Testis (tissue), 5 donors: ENCODE measurements at places on chromosomes 1 and 21.

DNA sequence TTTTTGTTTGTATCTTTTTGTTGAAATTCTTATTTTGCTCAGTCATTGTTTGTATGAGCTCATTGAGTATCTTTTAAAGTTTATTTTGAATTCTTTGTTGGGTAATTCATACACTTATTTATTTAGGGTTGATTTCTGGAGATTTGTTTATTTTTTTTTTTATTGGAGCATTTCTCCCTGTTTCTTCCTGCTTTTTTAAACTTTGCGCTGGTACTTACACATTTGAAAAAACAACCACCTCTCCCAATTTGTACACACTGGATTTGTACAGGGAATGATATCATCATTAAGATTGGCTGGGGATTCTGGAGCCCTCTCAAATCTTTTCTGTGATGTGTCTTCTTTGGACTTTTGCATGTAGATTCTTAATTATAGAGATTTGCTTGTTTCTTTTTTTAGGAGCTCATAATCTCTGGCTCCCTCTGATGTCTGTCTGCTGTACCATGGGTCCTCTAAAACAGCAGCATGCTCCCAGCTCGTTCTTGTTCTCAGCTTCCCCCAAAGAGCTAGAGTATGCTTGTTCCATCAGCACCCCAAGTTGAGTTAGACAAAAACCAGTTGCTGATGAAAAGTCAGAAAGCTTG, 310.7 kb downstream of the DUSP10 start:
- DNase-seq, result no peak

DNA sequence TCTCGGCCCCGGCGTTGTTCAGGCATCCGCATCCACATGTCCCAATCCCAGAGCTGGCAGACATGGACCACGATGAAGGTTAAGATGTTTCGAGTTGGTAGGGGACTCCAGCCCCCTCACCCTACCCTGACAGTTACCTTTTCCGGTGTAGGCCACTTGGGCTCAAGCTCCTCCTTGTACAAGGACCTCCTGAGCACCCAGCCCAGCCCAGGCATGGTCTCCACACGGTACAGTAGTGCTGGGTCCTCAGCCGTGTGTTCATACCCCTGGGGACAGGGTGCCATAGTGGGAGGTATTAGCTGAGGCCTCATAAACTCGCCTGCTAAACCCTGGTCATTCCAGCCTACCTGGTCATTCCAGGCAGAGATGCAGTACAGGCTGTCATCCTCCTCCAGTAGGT, 6.1 kb downstream of the POMGNT1 start:
- no peak for DNase-seq

- DNase-seq, result no peak
These were observed 22.7 kb upstream of the SYT6 start for GRCh38 chr1:114176366-114176765.

GRCh38 chr1:119631433-119632102, 16.5 kb downstream of the ZNF697 start:
- DNase-seq, result peak; percentile 92

DNA sequence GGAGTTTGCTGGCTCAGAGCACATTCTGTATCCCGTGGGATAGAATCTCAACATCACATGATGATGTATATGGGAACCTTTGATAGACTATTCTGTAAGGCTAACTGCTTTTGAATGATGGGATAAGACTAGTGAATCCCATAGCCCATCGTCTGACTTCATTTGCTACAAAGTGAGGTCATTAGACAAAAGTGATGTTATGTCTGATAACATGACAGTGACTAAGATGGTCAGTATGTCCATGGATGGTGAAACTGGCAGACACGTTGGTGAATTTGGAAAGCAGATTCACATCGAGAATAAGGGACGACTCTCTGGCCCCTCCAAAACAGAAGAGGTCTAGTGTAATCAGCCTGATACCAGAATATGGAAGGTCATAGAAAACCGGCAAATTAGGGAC, 108.4 kb downstream of the HHAT start:
- DNase-seq, result no peak

DNA sequence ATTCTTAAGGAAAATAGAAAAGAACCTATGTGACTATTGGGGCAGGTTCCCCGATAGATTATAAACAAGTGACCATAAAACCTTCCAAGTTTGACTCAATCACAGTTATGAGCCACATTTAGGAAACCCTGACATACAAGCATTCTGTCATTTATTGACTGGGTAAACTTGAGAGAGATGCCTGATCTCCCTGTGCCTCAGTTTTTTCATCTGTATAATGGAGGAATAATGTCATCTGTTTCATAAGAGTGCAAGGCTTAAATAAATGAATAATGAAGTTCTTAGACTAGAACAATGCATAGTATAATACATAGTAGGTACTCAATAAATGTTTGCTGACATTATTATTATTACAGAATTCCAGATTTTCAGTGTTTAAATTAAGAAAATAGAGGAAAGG, 18.9 kb upstream of the EEIG2 start:
- DNase-seq, result no peak

GRCh38 chr1:239250353-239251035, 135.9 kb upstream of the CHRM3 start:
- DNase-seq, result no peak

DNA sequence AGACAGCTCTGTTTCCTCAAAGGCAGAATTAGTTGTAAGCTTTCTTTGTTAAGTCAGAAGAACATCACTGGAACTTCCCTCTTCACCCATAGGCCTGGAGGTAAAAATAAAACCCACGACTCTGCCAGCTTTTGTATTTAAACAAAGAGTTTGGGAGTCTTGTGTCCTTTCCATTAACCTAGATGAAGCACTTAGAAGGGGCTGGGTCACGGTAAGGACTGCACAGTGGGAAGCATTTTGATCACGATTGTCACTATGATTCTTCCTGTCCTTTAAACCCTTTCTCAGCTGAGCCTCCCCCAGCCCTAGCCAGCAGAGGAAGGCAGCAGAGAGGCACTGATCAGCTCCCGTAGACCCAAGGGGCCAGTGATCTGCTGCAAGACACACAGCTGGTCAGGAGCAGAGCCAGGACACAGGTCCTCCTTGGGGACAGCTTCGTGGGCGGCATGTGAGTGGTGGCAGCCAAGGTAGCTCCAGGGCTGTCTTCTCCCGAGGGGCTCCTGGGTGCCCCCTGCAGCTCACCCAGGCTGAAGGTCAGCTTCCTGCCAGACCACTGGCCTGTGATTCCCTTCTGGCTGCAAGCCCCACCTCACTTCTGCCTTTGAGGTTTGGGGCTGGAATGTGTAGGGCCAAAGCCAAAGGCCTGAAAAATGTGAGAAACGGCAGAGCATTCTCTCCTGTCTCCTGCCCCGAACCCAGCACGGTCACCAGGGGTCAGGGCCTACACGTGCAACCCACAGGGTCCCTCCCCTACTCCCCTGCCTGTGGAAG, 4.0 kb upstream of the LAPTM5 start:
- DNase-seq, result no peak

GRCh38 chr1:72481420-72481970, 199.2 kb upstream of the NEGR1 start:
- DNase-seq, result no peak

DNA sequence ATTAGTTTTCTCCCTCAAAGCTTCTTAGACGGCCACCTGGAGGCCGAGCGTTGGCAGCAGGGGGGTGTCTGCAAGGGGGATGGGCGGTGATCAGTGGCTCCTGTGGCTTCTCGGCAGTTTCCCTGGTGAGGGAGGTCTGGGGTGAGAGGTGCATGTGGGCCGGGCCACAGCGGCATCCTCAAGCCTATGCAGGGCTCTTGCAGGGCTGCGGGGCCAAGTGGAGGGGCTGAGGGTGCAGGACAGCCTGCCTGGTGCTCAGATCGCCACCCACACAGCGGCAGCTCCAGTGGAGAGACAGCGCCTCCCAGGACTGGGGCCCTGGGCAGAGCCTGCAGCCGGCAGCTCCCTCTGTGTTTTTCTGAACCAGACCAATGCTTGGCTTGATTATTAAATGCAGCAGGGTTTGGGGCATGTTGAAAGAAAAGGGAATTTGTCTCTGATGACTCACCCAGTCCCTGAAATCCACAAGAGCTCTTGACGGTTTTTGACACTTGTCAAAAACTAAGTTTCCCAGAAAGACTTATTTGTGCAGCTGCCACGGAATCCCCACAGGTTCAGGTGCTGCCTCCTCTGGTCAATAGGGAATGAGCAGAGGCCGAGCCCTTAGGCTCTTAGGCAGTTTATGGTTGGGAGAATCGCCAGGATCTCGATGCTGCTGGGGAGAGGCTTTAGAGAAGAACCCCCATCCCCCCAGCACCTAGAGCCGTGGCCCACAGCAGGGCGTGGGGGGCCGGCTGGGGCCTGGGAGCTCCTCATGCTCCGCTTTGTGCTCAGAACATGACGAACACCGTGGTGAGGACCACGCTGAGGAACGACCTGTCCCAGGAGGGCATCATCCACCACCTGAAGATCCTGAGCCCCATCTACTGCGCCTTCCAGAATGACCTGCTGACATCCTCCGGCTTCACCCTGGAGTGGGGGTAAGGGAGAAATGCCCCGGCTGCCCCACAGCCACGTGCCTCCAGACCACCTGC, 54.7 kb downstream of the UMODL1 start:
- no peak for DNase-seq

DNA sequence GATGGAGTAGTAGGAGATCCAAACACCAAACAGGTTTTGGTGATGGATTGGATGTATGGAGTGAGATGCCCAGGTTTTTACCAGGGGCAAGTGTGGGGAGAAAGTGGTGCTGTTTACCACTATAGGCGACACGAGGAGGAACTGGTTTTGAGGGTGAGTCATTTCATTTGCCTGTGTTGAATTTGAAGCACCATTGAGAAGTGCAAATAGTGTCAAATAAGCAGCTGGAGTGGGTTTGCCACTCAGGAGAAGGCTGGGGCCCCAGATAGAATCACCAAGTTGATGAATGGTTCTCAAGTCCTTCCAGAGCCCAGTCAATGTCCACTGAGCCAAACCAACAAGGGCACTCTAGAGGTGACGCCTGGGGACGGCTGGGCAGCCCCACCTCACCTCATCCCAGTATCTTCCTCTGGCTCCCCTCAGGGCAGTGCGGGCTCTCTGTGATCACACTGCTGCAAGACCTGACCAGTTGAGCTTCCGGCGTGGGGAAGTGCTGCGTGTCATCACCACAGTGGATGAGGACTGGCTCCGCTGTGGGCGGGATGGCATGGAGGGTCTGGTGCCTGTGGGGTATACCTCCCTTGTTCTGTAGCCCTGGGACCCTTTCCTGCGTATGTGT, 9.4 kb downstream of the RUSC1 start:
- no peak for DNase-seq

GRCh38 chr21:31530897-31531705, 128.4 kb upstream of the SOD1 start:
- peak; percentile 50 for DNase-seq

DNA sequence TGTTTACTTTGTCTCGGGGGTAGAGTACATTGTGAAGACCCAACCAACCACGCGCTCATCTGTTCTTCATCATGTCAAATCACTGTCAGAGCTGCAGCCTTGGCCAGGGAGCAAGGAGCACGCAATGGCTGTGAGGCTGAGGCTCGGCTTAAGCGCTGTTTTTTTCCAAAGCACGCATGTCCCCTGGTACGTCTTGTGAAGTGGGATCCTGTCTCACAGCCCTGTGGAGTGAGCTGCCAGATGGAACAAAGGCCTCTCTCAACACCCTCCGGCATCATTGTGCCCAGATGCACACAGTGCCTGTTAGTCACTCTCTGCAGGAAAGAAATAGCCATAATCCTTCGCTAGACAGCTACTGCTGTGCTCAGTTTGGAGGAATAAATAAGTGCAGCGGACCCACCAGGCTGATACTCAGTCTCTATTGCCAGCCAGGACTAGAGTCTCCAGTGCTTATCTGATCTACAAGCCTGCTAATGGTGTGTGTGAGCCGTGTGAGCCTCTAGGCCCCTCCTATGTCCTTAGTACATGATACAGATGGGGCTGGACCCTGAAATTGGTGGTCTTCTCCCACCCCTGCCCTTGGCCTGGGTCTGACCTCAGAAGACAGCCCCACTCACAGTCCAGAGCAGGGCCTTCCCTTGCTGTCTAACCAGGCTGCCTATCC, 91.3 kb upstream of the COA6 start:
- no peak for DNase-seq

GRCh38 chr1:22221233-22221780, 78.4 kb upstream of the WNT4 start:
- no peak for DNase-seq

GRCh38 chr1:67830928-67831830, 2.1 kb downstream of the GNG12 start:
- DNase-seq, result no peak
